HT1080 (cell line): ENCODE measurements at places on chromosomes 7 and 10.

DNA sequence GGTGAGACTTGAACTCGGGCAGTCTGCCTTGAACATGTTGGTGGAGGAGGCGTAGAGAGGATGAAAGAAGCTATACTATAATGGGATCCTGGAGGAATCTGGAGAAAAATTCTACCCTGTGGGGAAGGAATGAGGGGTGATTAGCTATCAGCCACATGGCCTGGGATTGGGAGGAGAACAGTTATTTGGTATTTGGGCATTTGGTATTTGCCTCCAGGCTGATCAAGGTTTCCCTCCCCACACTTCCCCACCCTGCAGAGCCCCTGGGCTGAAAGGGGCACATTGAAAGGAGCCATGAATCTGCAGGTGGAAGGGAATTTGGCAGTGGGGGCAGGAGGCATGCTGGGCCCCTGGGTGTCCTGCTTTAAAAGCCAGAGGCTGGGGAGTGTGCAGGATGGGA, 235.3 kb downstream of the INHBA start:
- no peak for DNase-seq

DNA sequence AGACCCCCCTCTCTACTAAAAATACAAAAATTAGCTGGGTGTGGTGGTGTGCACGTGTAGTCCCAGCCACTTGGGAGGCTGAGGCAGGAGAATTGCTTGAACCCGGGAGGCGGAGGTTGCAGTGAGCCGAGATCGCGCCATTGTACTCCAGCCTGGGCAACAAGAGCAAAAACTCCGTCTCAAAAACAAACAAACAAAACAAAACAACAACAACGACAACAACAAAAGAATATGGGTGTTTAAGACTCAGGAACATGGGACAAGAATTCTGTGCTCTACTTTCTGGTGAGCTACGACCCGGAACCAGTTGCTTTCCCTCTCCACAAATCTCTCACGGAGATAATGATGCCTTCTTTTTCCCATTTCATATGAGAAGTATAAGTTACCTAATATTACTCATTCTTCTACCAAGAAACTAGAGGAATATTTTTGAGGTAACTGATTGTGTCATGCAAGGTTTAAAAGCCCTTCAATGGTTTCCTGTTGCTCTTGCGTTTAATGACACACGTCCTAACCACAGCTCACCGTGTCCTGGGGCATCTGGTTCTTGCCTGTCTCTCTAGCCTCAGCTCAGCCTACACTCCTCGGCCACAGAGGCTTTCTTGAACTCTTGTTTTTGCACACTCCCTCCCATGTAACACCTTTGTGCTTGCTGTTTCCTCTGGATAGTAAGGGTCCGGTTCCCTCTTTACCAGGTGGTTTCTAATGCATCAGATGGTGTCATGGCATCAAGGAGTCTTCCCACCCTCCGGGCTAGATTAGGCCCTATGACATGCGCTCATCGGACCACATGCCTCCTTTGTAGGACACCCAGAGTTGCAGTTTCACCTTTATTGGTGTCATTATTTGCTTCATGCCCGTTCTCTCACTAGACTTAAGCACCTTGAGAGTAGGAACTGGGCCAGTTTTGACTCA, 67.5 kb downstream of the PFKFB3 start:
- DNase-seq: peak; percentile 84

GRCh38 chr7:20438694-20439376, 108.1 kb downstream of the ITGB8 start:
- DNase-seq: no peak

DNA sequence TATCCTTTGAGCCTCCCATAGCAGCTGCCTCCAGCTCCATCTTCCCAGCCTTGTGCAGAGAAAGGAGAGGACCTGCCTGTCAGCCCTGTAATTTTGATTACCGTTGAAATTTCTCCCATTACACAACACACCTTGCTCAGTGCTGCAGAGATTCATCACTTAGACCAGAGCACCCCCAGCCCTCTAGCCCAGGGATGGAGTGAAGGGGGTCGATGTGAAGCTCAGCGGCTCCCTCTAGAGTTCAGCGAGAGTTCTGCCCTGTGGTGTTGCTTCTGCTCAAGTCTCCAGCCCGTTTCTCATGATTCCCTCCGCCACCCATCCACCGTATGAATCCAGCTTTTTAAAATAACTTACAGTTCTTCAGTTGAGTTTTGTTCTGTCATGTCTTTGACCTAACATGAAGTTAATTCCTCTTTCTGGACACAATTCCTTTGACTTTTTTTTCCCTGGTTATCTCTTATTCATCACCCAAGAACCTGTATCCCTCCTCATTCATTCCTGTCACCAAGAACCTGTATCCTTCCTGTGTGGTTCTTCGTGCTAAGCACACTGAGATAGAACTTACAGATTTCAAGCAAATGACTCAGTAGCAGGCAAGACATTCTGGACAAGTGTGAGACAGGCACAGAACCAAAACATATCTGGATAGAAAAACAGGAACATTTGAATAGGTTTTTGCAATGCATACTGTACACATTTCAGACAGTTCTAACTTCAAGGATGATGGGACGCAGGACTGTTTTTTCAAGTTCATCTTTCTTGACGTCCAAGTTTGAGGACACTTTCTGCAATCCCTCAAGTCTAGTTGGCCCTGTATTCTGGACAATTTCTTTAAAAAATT, 35.0 kb upstream of the ZNF32 start:
- DNase-seq: peak; percentile 18

GRCh38 chr10:14815681-14816080, 22.2 kb downstream of the CDNF start:
- no peak for DNase-seq

- no peak for DNase-seq
These were observed 10.9 kb downstream of the PNPLA8 start for GRCh38 chr7:108515013-108515412.

DNA sequence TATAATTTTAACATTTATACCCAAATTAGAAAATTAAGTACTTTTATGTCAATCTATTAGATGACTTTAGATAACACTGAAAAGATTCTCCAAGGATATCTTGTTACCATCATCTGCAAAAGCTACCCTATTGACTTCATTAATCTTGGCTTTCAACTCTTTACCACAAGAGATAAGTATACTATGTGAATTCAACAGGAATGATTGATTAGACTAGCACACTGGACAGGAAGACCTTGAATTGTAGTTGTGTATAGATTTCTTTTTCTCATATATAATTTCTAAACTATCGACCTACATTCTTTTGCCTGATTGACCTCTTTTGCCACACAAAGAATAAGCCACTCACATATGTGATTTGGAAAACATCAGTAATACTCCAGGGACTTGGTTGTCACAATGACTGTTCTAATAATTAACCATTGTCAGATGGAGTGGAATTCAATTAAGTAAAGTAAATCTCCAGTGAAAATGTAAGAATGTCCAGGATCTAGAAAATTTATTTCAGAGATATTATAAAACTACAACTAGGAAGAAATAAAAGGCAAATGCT, 1132.0 kb downstream of the SORCS1 start:
- DNase-seq: no peak

DNA sequence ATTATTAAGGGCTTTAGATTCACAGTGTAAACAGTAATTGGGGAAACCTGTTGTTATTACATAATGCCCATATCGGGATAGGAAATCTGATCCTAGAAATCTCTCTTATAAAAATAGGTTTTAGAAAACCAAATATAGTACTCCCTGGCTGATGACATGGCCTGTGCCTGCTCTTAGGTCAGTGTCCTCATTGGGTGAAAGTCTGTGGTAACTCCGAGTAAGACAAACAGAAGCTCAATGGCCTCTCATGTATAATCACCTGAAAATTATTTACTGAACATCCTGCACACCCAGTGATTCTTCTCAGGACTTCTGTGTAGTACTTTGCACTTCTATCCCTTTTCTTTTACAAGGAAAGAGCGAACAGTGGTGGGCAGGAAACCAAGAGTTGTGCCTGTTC, 37.8 kb downstream of the SEM1 start:
- DNase-seq: no peak

DNA sequence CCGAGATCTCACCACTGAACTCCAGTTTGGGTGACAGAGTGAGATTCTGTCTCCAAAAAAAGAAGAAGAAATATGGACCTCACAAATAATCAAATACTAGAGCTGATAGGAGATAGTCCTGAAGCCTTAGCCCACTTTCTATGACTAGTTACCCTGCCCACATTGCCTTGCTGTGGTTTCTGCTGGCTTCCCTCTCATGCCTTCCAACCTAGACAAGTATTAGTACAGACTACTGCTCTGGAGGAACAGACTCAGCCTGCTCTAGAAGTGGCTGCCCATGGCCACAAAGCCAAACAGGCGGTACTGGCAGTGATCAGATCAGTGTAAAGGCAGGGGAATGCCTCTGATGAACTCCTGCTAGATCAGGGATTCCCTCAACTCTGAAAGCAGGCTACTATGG, 89.7 kb upstream of the PRKAR2B start:
- DNase-seq: no peak

- DNase-seq: no peak
These were observed 61.4 kb downstream of the BICC1 start for GRCh38 chr10:58574058-58574457.

DNA sequence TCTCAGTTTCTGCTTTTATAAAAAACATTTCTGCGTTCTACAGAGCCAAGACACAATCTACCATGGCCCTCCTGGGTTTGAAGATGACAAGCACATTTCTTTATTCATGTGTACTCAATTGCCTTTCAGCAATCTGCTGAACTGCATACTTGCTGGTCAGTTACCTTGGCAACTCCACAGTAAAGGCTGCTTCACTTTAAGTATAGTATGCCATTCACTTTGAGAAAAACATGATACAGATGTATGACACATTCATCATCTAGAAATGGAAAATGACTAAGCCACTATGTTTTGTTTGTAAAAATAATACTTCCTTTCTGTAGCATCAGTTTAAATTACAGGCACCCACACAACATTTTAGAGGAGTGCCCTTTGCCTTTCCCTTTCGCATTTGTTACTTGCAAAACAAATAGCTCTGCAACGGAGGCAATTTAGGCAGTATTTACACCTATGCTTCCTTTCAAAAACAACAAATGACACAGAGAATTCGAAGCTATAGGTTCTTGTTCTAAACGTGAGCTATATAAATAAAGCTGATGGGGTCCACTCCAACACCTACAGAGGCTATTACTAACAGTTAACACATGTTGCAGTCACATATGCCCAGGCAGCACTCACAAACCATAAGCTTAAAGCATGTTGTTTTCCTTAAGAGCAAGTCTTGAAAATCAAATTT, 23.5 kb downstream of the SGCE start:
- DNase-seq: peak; percentile 92

- peak; percentile 39 for DNase-seq
These were observed 1255.5 kb upstream of the PHF14 start for GRCh38 chr7:9718071-9718661.

GRCh38 chr10:3897156-3897555, 112.1 kb upstream of the KLF6 start:
- DNase-seq: peak; percentile 39

- DNase-seq: peak; percentile 69
These were observed 649.1 kb downstream of the TNS3 start for GRCh38 chr7:46932676-46933424.

- DNase-seq: no peak
These were observed 26.2 kb downstream of the KAZALD1 start for GRCh38 chr10:101087965-101088364.

GRCh38 chr7:27051451-27051850, 44.3 kb downstream of the HOXA1 start:
- DNase-seq: no peak

DNA sequence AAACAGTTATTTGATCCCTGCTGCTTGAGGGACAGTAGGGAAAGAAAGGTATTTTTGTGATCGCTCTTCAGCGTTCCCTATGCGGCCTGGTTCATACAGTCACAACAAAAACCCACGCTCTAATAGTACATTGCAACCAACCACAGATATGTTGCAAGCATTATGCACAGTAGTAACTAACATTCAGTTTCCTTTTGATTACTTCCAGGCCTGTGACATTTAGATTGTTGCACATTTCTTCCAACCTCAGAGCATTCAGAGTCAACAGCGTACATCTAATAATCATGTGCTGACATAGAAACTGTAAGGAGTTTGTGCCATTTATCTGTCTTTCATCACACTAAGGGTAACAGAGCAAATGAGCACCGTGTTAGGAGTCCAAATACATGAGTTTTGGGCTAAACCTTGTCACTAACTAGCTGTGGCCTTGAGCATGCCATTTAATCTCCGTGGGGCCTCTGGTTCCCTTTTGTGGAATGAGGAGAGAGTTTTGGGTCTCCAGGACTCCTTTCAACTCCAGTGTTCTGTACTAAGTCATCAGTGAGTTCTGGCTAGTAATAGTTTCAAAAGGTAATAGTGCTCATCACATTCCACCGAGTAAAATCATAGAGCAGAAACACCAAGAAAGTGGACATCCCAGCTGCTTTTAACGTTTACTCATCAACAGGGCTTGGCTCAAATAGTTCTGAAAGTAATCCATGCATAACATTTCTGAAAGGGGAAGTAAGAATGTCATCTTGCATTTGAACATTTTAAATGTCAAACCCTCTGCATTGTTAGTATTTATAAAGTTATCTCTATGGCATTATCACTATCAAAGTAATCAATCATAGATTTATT, 99.0 kb upstream of the FZD1 start:
- DNase-seq: peak; percentile 59

GRCh38 chr7:121259826-121260225, 69.0 kb upstream of the WNT16 start:
- DNase-seq: no peak

DNA sequence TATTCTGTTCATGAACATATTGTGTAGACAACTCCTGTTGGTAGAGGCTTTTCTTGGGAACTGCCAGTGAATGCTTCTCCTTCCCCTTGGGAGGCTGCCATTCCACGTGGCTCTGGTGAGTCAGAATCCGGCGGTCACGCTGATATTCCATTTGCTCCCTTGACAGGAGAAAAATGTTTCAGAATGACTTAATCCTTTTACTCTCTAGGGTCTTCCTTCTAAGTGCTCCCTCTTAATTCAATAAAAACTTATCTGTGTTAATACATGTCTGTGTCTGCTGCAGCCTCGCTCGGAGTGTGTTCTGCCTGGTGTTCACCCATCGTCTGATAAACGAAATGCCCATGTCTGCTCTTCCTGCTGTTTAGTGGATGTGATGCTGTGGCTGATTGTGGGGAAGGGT, 278.6 kb downstream of the ARHGAP12 start:
- DNase-seq: peak; percentile 76

DNA sequence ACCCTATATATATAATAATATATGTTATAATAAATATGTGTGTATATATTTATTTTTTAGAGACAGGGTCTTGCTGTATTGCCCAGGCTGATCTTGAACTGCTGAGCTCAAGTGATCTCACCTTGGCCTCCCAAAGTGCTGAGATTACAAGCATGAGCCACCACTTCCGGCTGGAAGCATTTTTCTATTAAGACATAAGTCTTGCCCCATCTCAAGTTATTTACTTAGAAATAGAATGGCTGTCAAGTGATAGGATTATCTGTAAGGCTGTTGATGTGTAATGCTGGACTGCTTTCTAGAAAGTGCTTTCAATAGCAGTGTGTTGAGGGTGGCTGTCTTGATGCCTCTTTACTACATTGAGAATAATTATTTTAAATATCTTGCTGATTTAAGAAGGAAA, 65.2 kb downstream of the ZMYND11 start:
- DNase-seq: no peak

- DNase-seq: no peak
These were observed 26.4 kb downstream of the RAB11FIP2 start for GRCh38 chr10:118020365-118020764.

- DNase-seq: no peak
These were observed 173.4 kb downstream of the FAM107B start for GRCh38 chr10:14601326-14601725.
